Smooth muscle cell of the pulmonary artery (primary cell): ENCODE measurements at places on chromosomes 11 and 22. TPM values are rescaled to one million over a fixed set of nuclear protein-coding genes. Genes with fewer than 3 reads are reported as not detected.

ASCL2 gene
- total RNA-seq, result not detected in 2 replicates

SLC25A17 gene
- 13.9 and 17.5 TPM in 2 replicates for total RNA-seq

PGA3 gene
- total RNA-seq, result 1.1 TPM in 1 of 2 replicates, not detected in the other

POLA2 gene
- total RNA-seq, result 2.5 and 4.4 TPM in 2 replicates

SLC22A8 gene
- not detected in 2 replicates for total RNA-seq

OR5AR1 gene
- not detected in 2 replicates for total RNA-seq

A4GALT gene
- 13.0 and 41.2 TPM in 2 replicates for total RNA-seq

UPB1 gene
- total RNA-seq, result under 0.01 and 0.03 TPM in 2 replicates

OR51B4 gene
- total RNA-seq, result 0.20 TPM in 1 of 2 replicates, not detected in the other
